ENCODE measurements at places on chromosomes 3 and 15.

GRCh38 chr15:77168141-77168540 lies 97.2 kb upstream of the TSPAN3 start:
- DNase-seq, result no peak

GRCh38 chr3:141242377-141243092 lies 10.9 kb downstream of the PXYLP1 start:
- no peak for DNase-seq

DNA sequence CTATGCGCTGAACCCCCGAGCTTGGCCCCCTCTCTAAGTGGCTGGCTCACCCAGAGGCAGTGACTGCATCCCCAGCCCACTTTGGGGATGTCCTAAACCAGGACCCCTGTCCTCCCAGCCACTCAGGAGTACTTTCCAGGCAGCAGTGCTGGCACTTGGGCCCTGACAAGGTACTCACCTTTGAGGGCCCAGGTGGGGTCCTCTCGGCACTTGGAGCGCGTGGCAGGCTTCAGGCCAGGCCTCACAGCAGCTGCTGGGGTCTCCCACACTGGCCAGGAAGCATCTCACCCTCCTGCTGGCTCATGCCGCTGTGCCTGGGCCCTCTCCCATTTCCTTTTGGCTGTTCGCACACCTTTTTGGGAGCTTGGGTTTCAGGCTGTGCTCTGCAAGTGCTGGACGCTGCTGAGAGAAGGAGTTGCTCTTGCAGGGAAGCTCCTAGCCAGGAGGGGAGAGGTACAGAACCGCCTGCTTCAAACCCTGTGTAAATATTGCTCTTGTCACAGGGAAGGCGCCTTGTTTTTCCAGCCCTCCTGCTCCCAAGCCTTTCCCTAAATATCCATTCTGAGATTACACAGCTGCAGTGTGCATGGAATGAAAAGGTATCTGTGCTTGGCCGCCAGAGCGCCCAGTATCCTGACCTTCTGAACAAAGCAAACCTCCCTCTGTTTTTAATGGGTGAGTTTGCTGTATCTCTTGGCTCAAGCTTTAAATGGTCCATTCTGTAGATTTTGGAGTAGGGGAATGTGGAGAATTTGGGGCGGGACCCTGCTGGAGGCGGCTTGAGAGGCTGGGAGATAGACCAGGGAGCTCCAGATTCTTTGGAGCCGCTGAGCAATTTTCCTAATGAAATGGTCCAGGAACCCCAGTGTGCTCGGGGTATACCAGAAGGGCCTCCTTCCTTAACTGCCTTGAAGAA lies 45.6 kb downstream of the DNASE1L3 start:
- no peak for DNase-seq

DNA sequence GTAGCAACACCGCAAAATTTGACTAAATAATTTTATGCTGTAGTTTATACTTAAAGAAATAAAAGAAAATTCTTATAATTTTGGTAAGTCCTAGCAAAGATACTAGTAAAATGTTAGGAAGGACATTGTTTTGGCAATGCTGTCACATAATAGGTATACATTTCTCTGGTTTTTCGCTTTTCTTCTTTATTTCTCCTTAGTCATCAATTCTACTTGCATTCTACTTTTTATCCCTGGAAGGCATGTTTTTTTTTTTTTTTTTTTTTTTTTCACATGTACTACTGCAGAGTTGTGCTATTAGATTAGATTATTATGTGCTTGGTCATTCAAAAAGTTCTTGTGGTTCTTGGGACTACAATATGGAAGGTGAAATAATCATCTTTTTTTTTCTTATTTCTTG lies 1421.2 kb downstream of the SI start:
- DNase-seq, result no peak

GRCh38 chr3:36362973-36363372 lies 17.3 kb upstream of the STAC start:
- peak; percentile 53 for DNase-seq

GRCh38 chr15:89178307-89178977 lies 42.9 kb downstream of the RLBP1 start:
- DNase-seq, result no peak

GRCh38 chr15:40471105-40471807 lies 472 bp downstream of the CHST14 start:
- DNase-seq, result no peak

DNA sequence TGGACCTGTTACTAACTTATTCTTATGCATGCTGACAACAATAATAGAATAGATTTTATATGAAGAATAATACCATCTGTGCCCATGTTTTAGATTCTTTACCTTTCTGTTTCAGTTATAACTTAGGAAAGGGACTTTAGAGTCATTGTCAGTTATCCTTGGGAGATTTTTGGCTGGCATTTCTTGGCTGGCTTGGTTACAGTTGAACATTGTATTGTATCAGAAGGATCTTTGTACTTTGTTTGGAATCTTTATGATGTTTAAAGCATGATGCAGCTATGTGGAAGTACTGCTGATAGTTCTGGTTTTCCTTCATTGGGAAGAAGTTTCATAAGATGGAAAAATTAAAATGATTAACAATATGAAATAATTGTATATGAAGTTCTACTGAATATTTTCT lies 19.9 kb downstream of the ABHD5 start:
- DNase-seq, result no peak

DNA sequence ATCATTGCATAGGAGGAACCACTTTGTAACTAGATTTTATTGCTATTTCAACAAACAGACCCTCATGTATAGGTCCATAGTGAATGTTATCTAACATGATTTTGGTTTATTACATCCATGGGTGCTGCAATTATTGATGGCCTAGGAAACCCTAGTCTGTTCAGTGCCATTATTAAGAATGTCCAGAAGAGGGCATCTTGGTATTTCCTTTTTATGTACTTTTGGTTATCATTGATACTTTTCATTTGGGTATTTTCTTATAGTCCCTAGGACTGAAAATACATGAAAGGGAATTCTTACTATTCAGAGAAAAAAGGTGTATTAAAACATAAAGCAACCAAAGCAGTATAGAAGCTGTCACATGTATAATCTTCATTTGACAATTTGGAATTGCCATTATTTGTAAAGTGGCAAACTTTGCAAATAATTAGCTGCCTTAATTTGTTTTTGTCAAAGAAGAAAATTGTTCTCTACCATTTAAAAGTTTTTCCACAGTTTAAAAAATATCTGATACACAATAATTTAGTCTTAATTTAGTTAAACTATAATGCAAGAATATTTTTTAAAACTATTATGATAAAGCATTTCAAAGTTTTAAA lies 48.7 kb downstream of the CNOT10 start:
- DNase-seq, result no peak

GRCh38 chr3:113240841-113241240 lies 29.5 kb downstream of the BOC start:
- DNase-seq, result no peak

DNA sequence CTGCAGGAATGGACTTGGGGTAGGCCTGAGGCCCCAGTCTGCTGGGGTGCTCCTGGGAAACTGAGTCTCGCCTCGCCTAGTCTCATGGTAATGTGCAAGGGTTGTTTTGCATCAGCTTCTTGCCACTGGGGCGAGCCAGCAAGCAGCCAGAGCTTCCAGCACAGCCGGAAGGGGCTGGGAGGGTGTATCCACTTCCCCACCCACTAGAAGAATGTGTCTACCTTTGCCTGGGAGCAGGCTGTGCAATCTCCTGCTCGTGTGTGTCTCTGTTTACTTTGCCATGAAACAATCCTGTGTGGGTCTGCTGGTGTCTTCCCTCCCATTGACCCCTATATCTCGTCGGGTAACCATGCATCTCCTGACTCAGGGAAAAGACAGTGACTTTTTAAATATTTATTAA lies 21.8 kb upstream of the ERICH6 start:
- DNase-seq, result no peak

GRCh38 chr15:70503798-70504298 lies 259.5 kb downstream of the UACA start:
- no peak for DNase-seq

- DNase-seq, result no peak
Observed at GRCh38 chr3:42501681-42502428, 588 bp upstream of the VIPR1 start.

- DNase-seq, result no peak
Observed at GRCh38 chr3:127997961-127998360, 54.3 kb upstream of the SEC61A1 start.

DNA sequence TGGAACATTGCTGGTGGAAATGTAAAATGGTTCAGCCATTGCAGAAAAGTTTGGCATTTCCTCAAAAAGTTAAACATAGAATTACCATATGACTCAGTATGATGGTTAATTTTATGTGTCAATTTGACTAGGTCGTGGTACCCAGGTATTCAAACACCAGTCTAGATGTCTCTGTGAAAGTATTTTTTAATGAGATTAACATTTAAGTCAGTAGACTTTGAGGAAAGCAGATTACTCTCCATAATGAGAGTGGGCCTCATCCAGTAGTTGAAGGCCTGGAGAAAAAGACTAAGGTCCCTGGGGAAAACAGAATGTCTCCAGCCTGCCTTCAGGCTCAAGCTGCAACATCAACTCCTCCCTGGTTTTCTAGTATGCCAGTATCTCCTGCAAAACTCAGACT lies 42.3 kb upstream of the TMEM87A start:
- DNase-seq, result no peak
